ENCODE measurements at places on chromosomes 4 and X.
A peak's percentile ranks its signal among the peaks of the same experiment; 100 is the strongest.

- DNase-seq: peak; percentile 2
These were observed 48.5 kb upstream of the CLCN4 start for GRCh38 chrX:10108288-10108687.

- DNase-seq: no peak
These were observed 99.0 kb downstream of the FIP1L1 start for GRCh38 chr4:53476232-53477037.

DNA sequence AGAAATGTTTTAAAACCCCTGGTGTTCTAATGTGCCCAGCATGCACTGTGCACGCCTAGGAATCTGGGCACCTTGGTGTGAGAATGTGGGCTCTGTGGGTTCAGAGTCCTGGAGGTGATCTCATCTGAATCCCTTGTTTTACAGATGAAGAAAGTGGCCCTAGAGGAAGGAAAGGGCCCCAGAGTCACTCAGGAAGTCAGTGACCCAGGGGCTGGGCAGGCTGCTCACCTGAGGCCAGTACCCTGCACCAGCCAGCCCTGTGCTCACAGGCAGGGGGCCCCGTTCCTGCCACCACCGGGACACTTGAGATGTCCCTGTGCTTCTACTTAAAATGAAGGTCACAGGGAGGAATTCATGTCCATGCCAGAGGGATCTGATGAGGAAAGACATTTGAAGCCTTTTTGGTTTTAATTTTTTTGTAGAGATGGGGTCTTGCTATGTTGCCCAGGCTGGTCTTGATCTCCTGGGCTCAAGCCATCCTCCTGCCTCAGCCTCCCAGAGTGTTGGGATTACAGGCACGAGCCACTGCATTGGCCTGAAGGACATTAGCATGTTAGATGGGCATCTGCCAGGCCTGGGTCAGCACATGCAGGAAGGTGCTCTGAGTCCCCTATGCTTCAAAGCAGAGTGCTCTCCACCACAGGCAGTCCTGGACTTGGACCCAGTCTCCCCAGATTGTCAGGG lies 7.4 kb upstream of the S100P start:
- DNase-seq: no peak

DNA sequence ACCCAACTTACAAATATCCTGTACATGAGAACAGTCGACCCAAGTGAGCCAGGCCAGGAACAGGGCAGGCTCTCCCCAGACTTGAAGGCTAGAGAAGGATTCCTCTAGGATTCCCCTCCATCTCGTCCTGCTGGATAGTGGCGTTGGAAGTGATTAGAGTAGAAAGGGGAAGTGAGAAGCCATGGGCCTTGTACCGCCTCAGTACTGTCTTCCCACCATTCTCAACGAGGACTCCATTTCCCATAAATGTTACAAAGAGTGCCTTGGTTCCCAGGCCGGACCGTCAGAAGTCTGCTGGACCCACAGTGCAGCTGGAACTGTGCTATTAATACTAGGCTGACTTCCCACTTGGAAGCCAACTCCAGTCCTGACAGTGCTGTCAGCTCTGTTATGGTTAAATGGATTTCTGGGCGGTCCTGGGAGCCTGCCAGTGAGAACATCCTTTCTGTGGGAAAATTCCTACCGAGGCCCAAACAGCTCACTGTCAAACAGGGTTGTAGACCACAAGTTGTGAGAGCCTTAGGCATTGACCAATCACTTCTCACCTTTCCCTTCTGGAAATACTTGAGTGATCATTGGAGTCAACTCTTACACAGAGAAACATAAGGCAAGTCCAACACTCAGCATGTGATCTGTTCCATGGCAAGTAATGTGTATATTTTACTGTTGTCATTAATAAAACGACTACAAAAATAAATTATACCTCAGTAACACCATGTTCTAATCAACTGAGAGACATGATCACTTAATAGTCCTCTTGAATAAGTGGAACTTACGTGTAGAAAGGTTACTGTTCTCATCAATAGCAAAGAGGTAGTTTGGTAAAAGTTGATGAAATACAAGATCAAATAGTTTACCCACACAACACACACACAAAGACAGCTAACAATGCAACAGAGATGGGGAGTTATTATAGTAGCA lies 58.4 kb downstream of the AMELX start:
- no peak for DNase-seq

GRCh38 chr4:27149541-27150212 lies 289.0 kb downstream of the STIM2 start:
- no peak for DNase-seq

- DNase-seq: no peak
These were observed 207.9 kb downstream of the HS6ST2 start for GRCh38 chrX:132750331-132751062.

GRCh38 chr4:82499738-82500434 lies 61.9 kb downstream of the TMEM150C start:
- peak; percentile 54 for DNase-seq

DNA sequence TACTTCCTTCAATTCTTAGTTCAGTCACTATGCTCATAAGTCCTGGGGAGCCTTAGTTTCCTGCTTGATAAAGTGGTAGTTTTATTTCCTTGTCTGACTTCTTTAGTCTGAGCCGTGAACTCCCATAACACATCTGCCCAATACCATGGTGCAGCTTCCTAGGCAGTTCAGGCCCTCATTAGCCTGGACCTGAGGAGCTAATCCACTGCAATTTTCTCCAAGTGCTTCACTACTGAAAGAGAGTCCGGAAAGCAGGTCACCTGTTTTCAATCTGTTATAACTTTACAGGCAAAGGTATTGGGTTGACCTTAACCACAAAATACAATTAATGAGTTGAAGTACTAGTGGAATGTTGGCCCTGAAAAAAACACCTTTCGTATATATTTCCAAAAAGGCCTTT lies 245.4 kb upstream of the BOD1L1 start:
- no peak for DNase-seq

GRCh38 chrX:47232197-47232802 lies 509 bp upstream of the USP11 start:
- no peak for DNase-seq

GRCh38 chrX:14590693-14591424 lies 61.5 kb downstream of the GLRA2 start:
- DNase-seq: no peak

DNA sequence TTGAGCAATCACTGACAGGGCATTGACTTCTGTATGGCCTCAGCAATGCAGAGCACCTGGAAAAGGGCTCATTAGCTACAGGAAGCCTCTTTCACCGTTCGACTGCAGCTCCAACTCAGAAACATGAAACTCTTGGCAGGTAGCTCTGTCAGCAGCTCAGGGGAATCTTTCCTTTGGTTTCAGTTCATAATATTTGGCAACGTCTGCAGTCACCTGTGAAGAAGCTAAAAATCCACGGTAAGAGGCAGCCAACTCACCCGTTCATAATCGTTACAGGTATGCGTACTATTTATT lies 354.9 kb downstream of the CAMK2D start:
- DNase-seq: peak; percentile 33

- no peak for DNase-seq
These were observed 245.3 kb downstream of the BCOR start for GRCh38 chrX:39852491-39852890.

- no peak for DNase-seq
These were observed 1489.4 kb downstream of the RAPGEF2 start for GRCh38 chr4:160592258-160592657.

DNA sequence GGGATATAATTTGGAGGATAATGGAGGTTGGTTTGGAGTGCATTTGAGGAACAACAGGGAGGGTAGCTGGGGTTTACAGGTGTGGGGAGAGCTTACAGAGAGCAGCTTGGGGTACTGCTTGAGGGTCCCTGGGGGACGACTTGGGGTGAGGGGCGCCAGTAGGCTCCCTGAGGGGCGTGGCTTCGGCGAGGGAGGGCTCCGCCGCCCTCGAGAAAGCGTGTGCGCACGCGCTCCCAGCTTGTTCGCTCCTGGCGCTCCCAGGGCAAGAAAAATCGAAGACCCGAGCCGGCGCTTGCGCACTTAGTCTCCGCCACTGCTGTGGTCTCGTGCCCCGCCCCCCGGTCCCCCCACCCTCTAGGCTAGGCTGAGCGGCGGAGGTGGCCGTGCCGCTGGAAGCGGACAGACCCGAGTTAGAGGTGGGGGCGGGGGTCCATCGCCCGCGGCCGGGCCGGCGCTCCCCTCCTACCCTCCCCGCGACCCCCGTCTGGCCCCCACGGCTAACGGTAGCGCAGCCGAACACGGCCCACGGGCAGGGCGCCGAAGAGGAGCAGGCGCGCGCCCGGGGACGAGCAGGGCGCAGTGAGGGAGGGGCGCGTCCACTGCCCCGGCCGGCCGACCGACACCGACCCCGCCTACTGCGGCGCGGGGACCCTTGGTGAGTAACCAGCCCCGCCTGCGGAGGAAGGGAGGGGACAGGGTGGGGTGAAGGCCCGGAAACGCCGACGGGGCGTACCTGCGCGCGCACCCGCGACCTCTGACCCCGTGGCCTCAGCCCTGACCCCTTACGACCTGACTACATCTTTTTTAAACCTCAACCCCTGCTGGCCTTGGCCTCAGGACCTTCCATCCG lies 5.4 kb upstream of the CCDC120 start:
- peak; percentile 83 for DNase-seq

DNA sequence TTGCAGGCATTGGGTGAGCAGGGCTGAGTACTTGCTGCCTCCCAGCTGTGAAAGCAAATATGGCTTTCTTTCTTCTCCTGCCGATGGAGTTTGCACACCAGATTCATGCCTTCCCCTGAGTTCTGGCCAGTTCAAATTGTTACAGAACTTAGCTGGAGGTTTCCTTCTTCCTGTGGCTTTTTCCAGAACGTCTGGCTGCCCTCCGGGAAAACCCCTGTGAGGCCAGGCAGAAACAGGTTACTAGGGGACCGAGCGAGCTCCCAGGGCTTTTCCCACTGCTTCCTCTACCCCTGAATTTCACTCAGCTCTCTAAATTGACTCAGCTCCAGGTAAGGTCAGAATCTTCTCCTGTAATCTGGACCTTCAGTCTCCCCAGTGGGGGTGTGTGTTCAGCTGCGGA lies 482.4 kb downstream of the C4orf33 start:
- no peak for DNase-seq

DNA sequence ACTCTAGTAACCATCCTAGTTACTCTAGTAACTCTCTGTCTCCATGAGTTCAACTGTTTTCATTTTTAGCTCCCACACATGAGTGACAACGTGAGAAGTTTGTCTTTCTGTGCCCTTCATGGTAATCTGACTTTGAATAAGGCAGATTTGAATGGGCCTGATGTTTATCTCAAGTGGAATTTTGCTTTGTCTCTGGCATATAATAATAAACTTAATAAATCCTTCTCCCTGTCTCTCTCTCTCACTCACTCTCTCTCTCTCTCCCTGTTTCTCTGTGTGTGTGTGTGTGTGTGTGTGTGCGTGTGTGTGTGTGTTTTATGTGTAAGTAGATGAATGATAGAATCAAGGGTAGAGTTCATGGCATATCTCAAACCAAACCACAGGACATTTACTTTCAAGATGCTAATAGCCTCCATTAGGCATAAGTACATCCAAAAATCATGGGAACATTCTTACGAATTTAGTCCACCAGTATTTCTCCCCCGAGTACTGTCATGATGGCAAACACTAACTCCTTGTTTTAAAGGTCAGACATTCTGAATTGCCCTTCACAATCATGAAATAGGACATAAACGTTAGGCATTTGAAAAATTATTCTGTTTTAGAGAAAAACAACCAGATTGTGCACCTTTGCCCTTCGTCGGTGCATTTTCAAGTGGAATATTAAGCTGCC lies 193.1 kb downstream of the SPATA18 start:
- DNase-seq: no peak

GRCh38 chr4:150960818-150961217 lies 54.3 kb downstream of the LRBA start:
- no peak for DNase-seq

DNA sequence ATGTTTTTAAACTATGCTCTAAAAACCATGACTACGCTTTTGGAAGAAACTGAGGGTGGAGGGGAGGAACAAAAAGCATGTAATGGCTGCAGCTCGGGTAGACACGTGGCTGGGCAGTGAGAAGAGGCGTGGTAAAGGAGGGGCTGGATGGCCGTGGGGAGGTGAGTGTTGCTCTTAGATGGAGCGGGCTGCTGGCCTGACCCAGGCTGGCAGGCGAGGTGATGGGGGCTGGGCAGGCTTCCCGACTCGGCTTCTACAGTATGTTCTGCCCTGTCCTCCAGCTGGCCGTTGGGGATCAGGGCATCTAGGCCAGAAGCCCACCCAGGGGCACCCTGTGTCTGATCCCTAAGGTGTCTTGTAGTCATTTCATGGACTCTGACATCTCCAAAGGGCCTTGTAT lies 60.7 kb downstream of the EFHC2 start:
- DNase-seq: no peak

GRCh38 chr4:62087706-62088105 lies 887.6 kb downstream of the ADGRL3 start:
- no peak for DNase-seq

DNA sequence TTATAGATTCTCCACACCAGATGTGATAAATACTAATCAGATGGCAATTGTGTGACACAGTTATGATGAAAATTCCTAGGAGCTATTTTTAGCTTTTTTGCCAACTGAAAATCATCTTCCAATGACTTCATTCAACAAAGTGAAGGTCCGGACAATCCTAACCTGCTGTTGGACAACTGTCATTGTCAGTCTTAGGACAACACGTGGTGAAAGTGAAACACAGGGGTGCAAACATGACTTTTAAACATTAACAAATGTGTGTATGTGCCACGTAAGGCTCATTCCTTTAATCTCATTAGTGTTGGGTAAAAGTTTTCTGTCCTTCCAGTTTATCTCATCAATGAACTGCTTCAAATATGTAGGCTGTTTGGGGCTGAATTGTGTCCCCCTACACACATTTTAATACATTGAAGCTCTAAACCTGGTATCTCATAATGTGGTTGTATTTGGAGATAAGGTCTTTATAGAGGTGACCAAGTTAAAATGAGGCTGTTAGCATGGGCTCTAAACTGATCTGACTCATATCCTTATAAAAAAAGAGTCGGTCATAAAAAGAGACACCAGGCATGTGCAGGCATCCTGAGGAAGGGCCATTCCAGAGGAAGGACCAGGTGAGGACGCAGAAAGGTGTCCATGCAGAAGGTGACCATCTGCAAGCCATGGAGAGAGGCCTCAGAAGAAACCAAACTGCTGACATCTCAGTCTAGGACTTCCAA lies 41.2 kb upstream of the SMAD1 start:
- no peak for DNase-seq

DNA sequence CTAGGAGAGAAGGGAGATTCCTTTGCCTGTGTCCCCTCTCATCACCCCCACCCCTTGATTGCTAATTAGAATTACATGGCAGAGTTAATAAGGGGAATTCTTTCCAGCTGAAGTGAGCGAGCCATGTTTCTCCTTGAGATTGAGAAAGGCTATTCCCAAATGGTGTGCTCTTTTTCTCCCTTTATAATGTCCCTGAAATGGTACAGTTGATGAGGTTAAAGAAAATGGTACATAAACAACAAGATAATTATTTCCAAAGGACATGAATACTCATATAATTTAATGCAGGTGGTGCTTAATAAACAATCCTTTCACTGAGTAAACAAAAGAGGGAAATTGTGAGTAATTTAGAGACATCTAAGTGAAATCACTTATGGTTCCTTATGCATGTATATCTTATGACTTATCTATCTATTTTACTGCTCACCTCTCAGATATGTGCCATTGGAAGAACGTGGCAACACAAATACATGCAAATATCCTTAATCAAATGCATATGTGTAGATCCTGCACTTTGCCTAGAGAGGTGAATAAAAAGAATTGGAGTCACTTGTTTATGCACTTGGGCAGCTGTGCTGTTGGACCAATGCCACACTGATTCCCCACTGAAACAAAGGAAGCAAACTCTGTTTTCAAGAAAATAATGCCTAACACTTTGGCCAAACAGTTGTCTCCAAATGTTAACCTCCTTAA lies 106.6 kb upstream of the WDR44 start:
- no peak for DNase-seq

- no peak for DNase-seq
These were observed 48.9 kb upstream of the AADAT start for GRCh38 chr4:170138580-170139194.
